ENCODE measurements at places on chromosomes 2 and 18. TPM values are rescaled to one million over a fixed set of nuclear protein-coding genes. Genes with fewer than 3 reads are reported as not detected.

- DNase-seq: no peak
Measured at GRCh38 chr2:203720915-203721672, 14.7 kb downstream of the CD28 start.

GRCh38 chr2:39246382-39246980 lies 2.7 kb upstream of the CDKL4 start:
- no peak for DNase-seq

- DNase-seq: no peak
Measured at GRCh38 chr2:191170773-191171172, 20.0 kb upstream of the STAT4 start.

DNA sequence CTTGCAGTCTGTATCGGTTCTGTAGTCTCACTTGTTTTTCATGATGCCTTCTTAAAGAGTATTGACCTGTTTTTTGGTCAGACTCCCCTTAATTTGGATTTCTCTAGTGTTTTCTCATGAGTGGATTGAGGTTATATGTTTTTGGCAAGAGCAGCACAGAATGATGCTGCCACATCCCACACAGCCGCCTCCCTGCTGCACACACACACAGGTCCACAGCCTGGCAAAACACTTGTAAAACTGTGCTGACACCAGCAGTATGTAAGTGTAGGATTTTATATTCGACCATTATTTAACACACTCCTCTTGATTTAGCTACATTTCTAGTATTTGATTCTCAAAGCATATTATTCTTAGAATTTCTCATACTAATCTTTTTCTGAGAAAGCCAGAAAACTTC lies 68.1 kb downstream of the ITGB1BP1 start:
- no peak for DNase-seq

DNA sequence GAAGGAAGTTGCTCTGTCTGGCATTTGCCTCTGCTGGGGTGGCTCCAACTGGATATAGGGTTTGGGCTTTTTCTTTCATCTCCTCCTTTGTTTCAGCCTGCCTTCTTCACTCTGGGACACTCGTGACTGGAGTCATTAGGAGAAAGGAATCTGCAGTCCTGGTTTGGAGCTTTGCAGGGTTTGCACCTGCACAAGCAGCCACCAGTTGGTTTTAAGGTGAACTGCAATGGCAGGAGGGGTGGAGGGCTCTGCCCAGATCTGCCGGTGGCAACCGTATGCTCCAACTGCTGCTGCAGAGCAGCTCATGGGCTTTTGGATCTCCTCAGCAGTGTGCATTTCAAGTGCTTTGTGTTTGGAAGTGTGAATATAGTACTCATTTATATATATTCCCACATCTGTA lies 131.3 kb upstream of the MGAT5 start:
- DNase-seq: no peak

GRCh38 chr18:69261406-69261805 lies 139.3 kb upstream of the DOK6 start:
- no peak for DNase-seq

DNA sequence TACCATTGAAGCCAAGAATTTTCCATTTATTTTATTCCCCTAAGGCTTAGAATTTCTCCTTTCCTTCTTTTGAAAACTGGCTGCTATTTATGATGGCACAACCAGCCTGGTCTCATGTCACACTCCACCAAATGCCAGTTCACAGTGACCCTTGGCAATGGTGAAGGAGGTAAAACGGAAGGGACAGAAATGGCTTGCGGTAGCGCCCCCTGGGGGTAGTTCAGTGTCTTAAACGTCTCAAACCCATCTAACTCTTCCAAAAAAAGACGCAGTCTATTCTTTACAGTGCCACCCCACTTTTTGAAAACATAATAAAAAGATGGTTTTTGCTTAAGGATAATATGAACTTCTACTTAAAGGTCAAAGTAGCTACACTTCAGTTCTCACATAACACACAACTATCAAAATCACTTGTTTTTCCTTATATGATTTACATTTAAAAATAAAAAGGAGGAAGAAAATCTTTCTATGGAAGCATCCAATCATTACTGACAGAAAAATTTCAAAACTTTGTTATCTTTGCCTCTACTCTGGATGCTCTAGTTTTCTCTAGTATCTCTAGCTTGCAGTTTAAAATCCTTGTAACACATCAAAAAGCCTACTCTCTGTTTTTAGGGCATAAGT lies 28.0 kb downstream of the PNO1 start:
- DNase-seq: no peak

- no peak for DNase-seq
Measured at GRCh38 chr2:23399674-23400261, 14.8 kb downstream of the KLHL29 start.

GRCh38 chr2:181367906-181368435 lies 89.2 kb upstream of the ITGA4 start:
- no peak for DNase-seq

- no peak for DNase-seq
Measured at GRCh38 chr2:109381327-109381820, 232.4 kb downstream of the SEPTIN10 start.

DNA sequence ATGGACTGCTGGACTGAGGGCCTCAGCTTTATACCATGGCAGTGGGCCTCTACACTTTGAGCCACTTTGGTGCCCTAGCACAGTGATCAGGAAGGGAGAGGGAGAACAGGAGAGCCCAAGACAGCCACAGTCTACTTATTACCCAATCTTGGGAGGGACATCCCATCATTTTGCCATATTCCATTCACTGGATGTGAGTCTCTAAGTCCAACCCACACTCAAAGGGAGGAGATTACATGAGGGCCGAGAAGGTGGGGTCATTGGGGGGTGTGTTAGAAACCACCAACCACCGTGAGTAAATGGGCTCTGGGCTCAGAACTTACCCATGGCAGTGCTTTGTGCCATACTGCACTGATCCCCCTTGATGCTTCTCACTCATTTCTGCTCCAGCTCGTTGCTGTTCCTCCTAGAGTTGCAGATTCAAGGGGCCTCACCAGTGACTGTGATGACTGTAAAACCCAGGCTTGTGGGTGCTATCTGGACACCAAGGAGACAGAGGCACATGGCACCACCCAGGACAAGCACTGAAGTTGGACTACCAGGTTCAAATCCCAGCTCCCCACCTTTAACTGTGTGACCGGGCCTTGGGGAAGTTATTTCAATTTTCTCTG lies 97.6 kb upstream of the RAB6C start:
- DNase-seq: no peak

- no peak for DNase-seq
Measured at GRCh38 chr2:28547906-28548600, 52.2 kb downstream of the PLB1 start.

DNA sequence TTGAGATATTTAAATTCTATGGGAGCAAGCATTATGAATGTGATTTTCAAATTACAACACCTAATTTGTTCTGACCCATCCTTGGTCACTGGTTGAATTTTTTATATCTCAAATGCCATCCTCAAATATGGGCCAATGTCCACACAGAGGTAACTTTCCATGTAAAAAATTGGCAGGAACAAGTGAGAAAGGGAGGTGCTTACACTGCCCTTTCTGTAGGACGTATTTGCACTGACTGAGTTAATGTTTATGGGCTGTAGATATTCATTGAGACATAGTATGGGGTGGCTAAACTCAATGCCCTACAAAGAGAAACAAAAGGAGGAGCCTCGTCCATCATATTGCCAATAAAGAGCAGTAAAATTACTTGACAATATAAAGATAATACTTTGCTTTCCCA lies 259.3 kb downstream of the NRXN1 start:
- DNase-seq: no peak

The CHN1 gene
- total RNA-seq: 25.1 TPM

The TTC21B gene
- 28.3 TPM for total RNA-seq

The ONECUT2 gene
- 0.15 TPM for total RNA-seq

The RAB6C gene
- total RNA-seq: not detected

The VWA3B gene
- total RNA-seq: not detected

The ATOH8 gene
- 3.4 TPM for total RNA-seq

The RUFY4 gene
- total RNA-seq: not detected

The HOXD9 gene
- 7.6 TPM for total RNA-seq

Data from glomerular endothelial cell (primary cell).